ENCODE measurements at places on chromosomes 3 and 15.

DNA sequence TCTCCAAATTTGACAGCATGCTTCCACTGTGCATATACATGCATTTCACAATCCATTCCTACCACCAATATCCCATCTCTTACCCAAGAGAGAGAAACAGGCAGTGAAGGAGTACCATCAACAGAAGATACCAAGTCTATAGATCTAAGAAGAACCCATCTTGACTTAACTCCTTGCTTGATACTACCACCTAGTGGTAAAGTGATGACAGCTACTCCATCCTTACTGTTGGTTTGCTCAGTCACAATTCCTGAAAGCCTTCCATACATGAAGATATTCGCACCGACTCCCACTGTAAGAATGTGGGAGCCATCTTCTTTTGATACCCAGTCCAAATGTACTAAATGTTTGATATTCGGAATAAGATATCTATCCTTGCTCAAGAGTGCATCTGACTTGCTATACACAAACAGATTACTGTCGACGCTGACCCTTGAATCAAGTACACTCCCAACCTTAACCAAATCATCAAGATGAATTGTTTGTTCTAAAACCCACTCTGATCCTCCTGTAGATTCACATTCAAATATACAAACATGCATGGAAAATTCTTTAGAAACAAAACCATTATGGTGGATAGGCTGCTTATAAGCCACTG, 123.1 kb downstream of the DMXL2 start:
- no peak for DNase-seq

DNA sequence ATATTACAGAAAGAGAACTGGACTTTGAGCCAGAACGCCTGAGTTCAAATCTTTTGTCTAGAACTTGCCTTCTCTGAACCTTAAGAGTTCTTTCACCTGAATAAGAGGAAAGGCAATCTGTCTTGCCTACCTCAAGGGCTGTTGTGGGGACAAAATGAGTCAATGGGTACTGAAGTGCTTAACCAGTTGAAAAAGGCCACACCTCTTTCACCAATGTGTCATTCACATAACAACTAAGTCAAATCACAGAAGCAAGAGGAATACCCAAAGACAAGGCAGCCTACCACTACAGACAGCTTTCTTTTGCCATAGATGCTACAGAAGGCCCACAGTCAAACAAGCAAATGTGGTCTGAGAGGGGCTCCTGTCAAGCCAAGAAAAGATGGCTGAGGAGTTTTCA, 39.7 kb downstream of the NBEAL2 start:
- no peak for DNase-seq

GRCh38 chr15:36882487-36883131, 217.7 kb downstream of the MEIS2 start:
- no peak for DNase-seq

DNA sequence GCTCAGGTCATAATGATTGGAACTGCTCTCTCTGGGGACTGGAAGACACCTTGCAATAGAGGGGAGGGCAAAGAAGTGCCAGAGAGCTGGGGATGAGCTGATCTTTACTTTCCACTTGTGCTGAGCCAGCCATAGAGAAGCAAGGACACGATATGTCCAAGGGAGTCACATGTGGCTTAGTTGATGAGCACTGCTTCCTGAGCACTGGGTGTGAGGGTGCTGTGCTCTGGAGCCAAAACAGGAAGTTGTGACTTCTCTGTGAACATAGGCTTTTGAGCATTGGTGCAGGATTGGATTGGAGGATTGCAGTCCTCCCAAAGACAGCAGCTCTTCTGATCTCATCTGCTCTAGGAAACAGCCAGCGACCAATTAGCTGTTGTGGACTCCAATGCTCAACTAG, 6.7 kb downstream of the PARP14 start:
- DNase-seq = no peak

DNA sequence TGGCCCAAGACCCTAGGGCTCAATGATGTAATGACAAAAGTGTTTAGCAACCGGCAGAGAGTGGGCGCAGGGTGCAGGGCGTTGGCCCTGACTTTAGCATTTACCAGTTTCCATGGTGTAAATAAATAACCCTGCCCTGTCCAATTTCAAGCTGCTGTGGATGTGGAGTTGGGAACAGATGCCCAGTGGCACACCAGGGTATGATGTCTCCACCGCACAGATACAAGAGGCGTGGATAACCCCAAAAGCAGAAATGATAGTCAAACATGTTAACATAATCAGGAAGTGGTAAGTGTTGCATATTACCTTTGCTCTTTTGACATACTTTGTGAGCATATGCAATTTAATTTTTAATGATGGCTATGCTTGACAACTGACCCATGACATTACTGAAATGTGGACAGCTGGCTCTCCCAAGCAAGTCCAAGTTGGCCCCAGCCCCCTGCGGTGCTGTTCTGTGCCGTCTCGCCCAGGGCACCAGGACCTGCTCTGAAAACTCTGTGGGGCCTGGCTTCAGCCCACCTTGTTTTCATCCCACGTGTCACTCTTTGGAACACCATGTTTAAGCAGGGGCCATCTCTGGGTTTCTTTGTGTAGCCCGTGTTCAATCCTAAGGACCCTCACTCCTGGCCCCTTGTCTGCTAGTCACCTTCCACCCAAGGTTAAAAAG, 10.8 kb upstream of the ANPEP start:
- DNase-seq = no peak
